ENCODE measurements at places on chromosomes 16 and 17.

GRCh38 chr16:62068747-62069146 lies 32.5 kb upstream of the CDH8 start:
- DNase-seq, result no peak

DNA sequence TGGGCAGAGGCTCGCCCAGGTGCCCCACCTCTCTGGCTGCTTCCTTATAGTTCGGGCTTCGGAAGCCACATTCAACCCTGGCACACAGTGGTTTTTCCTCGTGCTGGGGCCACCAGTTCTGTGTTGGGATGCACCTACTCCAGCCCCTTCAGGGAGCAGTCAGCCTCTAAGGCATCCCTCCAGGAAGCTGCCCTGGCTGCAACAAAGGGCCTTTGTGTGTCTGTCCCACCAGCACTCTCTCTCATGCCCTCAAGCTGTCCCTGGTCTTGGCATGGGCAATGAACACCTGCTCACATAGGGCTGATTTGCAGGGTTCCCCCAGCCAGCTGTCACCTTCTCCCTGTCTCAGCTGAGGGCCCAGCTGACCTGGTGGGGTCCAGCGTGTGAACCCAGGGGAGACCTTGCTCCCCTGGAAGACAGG lies 754 bp upstream of the NOXO1 start:
- no peak for DNase-seq

- no peak for DNase-seq
Measured at GRCh38 chr16:11163761-11164261, 92.2 kb downstream of the SOCS1 start.

DNA sequence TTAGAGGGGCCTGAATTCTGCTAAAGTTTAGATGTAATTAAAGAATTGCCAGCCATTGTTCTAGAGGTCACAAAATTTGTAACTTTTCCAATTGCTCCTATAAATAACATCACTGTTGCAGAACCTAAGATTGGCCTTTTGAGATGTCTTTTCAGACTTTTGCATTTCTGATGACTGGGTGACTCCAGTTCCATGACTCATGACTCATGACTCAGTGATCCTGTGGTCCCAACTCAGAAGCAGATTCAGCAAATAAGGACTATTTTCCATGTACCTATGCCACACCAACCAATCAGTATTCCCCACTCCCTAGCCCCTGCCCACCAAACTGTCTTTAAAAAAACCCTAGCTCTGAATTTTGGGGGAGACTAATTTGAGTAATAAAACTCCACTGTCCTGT lies 740.9 kb downstream of the CDH8 start:
- DNase-seq, result no peak

- DNase-seq, result no peak
Measured at GRCh38 chr16:30528799-30529457, 2.6 kb upstream of the ZNF768 start.

- no peak for DNase-seq
Measured at GRCh38 chr16:74990832-74991231, 5.9 kb upstream of the WDR59 start.

- DNase-seq, result no peak
Measured at GRCh38 chr16:86018487-86018886, 119.5 kb downstream of the IRF8 start.

DNA sequence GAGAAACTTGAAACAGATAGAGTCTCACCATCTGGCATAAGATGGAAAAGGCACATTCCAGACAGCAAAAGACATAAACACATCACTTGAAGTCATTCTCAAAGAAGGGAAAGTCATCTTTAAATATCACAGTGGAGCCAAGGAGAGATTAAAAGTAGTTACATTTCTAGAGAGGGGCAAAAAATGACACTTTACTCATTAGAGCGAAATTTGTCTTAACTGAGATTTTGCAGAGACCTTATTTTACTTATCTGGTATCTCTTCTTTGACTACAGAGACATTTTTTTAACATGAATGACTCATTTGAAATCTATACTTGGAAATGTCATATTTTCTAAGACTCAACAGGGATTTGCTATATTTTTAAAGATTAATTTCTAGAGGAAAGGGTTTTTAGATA lies 339.0 kb upstream of the KIF2B start:
- no peak for DNase-seq

DNA sequence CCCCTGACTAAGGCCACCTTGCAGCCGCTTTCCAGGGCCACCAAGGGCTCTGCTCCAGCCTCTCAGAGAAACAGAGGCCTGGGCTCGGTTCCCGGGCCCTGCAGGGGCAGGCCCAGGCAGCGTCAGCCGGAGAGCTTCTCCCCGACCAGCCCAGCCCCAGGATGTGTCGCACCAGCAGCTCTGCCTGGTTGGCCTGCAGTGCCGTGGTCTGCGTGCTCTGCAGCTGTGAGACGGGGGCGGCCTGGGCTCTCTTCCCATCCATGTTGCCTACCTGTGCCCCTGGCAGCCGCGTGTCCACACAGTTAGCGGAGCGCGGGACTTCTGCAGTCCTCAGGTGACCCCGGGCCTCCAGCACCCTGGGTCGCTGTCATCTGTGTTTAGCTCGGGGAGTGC lies 4.8 kb downstream of the IGFALS start:
- no peak for DNase-seq

GRCh38 chr16:64409783-64410210 lies 712.1 kb downstream of the CDH11 start:
- no peak for DNase-seq

DNA sequence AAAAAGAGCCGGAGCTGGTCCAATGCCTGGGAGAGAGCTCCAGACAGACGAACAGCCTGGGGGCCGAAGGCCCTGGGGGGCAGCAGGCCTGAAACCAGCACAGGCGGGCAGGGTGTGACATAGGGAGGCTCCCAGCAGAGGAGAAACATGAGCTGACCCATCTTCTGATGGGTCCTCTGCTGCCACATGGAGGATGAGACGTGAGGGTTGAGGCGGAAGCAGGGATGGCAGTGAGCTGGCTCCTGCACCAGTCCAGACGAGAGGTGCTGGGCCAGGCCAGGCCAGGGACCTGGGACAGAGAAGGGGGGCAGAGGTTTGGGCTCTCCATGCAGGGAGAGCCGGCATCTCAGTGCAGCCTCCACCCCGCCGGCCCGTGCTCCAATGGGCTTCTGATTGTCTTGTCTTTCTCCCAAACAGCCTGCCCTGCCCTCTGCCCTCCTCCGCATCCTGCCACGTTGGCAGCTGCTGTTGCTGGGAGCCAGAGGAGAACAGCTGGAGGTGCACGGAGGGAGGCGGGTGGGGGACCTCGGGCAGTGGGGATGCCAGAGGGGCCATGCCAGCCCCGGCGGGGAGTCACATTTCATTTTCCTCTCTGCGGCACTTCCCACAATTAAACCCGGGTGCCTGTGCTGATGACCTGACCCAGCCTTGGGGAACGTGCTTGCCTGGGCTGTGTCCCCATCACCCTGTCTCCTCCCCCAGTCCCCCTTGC lies 139.1 kb upstream of the GSE1 start:
- no peak for DNase-seq

DNA sequence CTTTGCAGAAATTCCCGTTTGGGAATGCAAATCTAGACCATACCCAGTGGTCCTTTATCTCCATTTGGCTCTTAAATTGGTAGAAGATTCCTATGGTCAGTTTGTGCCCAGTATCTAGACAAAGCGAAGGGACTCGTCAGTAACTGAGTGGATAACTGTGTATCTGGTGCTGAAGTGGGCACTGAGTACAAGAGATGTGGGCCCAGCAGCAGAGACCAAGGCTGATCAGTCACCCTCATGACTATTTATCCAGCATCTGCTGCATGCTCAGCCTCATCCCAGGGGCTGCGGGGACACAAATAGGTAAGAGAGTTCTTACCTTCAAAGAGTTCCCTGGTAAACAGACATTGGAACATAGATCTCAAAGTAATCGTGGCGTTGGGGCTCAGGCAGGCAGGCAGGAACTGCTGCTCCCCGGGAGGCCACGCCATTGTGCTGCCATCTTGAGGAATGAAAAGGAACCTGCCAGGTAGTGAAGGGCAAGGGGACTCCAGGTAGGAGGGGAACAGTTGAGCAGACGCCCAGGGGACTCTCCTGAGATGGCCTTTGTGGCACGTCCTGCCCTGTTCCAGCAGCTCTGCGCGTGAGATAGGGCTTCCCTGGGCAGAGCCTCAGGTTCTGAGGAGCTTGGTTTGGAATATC lies 10.3 kb downstream of the NT5M start:
- no peak for DNase-seq

DNA sequence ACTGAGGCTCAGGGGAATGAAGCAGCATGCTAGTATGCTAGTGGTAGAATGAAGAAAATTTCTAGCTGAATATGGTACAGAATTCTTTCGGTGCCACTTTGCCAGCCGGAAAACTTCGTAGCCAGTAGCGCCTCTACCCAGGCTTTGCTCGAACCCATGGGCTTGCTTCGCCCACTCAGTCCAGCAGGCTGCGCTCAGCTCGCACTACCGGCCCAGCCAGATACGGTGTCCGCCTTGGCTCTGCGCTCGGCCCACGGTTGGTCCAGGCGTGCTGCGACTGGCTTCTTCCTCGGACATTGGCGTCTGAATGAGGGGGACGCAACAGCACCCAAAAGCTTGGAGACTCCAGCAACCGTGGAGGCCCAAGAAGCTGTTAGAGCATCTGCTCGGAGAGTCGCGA lies 372.5 kb upstream of the CDH8 start:
- no peak for DNase-seq

GRCh38 chr16:1552129-1552528 lies 18.7 kb downstream of the TMEM204 start:
- DNase-seq, result no peak

DNA sequence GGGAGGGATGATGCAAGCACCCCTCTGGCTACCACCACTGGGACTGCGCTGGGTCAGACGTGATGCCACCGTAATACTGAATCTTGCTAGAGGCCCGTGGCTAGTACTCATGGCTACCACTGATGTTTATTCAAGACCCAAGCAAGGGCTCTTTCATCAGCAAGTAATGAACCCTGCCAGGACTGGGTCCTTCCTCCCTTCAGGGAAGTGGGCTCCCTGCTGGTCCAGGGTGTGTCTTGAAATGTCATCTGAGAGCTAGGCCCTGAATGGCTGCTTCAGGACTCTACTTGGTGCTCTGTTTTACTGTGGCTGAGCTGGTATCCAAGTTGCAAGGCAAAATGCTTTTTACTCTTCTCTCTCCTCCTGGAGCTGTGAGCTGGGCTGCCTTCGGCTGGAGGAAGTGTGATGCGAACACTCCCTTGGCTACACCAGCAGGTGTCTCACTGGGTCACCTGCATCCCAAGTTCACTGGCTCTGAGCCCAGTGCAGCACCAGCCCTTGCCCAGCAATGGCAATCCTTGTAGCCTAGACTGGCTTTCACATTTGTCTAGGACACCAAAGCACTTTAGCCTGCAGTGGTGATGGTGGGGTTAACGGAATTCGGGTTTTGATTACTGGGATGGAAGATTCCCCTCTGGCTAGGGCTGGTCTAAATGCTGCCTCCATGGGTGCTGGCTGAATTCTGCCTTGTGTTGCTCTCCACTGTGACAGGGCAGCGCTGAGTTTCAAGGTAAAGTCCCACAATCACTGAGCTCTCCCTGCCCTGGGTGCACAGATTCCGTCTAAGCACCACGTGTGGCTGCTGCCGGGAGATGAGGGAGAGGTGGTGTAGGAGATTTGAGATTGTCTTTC lies 98.6 kb downstream of the USP22 start:
- DNase-seq, result no peak

- no peak for DNase-seq
Measured at GRCh38 chr17:38898291-38898679, 27.1 kb upstream of the LASP1NB start.

DNA sequence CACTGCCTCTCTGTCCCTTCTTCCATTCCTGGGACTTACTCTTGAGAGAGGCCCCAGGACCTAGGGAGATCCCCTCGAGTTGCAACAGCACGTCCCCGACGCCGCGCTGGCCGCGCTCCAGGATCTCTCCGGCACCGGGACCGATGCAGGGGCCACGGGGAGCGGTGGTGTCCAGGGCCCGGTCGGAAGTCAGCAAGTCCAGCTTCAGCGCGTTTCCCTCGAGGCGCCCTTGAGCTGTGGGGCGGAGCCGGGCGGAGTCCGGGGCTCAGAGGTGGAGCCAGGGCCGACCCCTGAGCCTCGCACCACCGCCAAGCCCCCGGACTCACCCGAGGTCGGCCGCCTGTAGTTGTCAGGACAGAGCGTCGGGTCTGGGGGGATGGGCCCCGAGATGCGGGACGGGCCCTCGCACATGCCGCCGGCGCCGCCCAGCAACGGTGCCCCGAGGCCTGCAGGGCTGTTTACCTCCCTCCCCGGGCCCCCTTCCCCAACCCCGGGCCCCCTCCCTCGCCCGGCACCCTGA lies 458 bp downstream of the ENKD1 start:
- no peak for DNase-seq

DNA sequence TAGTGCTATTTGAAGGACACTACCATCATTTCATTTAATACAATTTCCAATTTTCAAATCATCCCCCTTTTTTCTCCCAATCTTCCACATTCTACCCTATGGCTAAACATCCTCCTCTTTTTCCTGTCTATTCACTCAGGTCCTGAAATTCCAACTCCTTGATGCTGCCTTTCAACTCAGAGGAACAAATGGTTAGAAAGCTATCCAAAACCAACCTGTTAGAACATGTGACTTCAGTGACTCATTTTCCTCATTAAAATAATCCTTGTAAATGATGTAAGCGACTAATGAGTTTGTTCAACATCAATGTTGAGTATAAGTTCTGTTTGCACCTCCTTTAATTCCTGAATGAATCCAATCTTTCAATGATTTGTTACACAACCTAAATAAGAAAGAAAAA lies 5.5 kb downstream of the PSMD12 start:
- no peak for DNase-seq

DNA sequence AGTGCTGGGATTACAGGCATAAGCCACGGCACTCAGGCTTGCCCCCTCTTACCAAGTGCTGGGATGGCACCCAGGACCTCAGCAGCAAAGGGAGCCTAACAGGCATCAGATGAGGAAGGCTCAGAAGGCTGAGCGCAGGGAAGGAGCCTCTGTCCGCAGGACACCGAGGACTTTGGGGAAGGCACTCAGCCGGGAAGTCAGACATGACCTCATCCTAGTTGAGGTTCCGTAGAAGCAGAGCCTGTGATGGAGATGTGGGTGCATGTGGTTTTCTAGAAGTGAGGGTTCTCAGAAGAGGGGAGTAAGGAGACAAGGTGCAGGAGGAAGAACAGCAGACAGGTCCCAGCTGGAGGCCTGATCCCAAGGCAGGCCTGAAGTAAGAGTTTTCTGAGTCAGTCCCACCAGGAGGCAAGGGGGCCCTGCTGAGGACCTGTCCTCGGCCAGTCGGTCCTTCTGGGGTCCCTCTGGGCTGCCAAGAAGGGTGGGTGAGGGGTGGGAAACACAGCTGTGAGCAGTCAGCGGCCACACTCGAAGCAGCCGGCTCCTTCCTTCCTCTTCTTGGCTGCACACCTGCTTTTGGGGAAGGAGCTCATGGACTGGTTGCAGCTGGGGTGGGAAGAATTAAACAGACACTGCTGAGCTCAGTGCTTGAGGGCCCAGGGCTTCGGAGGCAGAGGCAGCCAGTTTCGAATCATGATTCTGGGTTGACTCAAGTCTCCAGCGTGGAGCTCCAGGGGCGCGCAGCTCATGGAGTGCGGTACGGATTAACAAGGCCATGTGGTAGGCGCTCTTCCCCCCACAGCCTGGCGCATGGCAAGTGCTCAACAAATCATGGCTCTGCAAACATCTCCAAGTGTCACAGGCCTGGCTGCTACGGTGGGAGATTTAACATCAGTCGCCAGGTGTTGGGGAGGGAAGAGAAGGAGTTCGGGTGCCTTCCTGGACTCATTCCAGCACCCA lies 38.9 kb upstream of the SNN start:
- DNase-seq, result no peak

- no peak for DNase-seq
Measured at GRCh38 chr16:84832488-84833143, 12.8 kb downstream of the CRISPLD2 start.

GRCh38 chr16:46748775-46749705 lies 896 bp upstream of the MYLK3 start:
- no peak for DNase-seq

GRCh38 chr17:66602659-66603384 lies 232.1 kb upstream of the CACNG5 start:
- no peak for DNase-seq

GRCh38 chr17:16942141-16943031 lies 29.5 kb downstream of the TNFRSF13B start:
- DNase-seq, result no peak

All from NCI-H1417 treated with DMSO at 0.1 percent for 48 hours (cell line).